KG1 (cell line): ENCODE measurements at places on chromosomes 6 and 20.

GRCh38 chr20:57810511-57811373, 100.9 kb upstream of the PMEPA1 start:
- DNase-seq: no peak

- no peak for DNase-seq
Observed at GRCh38 chr6:166297606-166298005, 10.6 kb downstream of the PRR18 start.

- no peak for DNase-seq
Observed at GRCh38 chr20:62066983-62067433, 1.3 kb upstream of the TAF4 start.

- no peak for DNase-seq
Observed at GRCh38 chr6:33719326-33719987, 8.0 kb upstream of the UQCC2 start.

DNA sequence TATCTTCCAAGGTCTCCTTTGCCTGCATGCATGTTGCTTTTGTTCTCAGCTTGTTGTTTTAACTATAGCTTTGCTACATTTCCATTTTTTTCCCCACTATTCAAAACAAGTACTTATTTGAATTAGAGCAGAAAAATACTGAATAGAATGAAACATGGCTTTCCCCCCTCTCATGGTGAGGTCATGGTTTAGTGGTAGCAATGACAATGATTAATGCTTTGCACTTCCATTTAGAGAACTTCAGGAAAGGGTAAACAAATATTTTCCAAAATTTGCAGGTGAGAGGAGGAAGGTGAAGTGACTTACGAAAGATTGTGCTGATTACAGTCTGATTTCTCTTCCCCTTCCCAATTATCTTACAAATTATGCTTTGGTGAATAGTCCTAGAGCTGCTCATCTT, 47.8 kb upstream of the TRAF3IP2 start:
- DNase-seq: no peak

DNA sequence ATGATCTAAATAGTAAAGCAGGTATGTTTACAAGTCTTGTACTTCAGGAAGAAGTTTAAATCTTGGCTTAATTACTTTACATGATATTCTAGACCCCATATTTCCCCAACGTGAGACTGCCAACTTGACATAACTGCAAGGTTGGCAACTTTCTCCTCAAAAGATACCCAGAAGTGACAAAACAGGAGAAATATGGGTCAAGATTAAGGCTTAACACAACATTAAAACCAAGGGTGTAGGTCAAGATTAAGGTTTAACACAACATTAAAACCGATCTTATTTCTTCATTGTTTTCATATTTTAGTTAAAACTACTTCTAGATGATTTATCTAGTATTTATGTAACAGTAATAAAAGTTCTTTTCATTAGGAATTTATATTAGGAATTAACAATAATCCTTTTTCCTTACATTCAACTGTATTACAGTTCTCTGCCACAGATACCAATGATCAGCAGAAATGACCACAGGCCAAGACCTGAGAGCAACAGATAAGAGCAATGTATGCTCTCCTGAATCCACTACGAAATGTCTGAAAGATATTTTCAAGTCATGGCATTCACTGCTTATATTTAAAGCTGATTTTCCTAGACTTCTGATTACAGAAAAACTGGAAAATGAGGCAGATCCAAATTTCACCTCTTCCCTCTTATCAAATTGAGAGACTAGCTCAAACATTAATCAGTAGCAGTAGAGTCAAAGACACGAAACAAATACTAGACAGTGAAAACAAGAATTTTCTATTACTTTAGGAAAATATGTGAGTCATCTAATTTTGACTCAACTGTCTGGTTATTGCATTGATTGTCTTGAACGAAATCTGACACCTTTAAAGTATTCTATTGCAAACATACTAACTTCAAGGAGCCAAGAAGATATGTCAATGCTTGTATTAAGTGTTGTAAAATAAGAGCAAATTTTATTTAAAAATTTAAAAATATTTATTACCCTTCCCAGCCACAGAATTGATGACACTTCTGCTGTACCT, 72.3 kb downstream of the RNGTT start:
- DNase-seq: no peak

DNA sequence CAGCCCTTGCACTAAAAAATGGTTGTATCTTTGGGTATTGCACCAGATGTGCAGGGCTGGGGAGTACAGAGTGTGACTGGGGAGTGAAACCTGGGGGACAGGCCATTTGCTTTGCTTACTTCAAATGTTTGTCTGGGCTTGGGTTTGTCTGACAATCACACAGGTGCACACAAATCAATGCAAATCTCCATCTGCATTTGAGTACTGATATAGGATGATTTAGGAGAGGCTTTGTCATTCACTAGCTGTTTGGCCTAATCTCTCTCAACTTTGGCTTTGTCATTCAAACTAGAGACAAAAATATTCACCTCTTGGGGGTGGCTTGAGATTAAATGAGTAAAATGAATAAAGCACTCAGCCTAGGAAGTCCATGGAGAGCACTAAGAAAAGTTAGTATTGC, 3.8 kb downstream of the GUCA1A start:
- DNase-seq: no peak

GRCh38 chr20:56826705-56827665, 197.9 kb downstream of the TFAP2C start:
- DNase-seq: no peak

GRCh38 chr20:51385646-51386530, 156.6 kb downstream of the NFATC2 start:
- no peak for DNase-seq

GRCh38 chr20:10611357-10611756, 62.4 kb downstream of the JAG1 start:
- no peak for DNase-seq

DNA sequence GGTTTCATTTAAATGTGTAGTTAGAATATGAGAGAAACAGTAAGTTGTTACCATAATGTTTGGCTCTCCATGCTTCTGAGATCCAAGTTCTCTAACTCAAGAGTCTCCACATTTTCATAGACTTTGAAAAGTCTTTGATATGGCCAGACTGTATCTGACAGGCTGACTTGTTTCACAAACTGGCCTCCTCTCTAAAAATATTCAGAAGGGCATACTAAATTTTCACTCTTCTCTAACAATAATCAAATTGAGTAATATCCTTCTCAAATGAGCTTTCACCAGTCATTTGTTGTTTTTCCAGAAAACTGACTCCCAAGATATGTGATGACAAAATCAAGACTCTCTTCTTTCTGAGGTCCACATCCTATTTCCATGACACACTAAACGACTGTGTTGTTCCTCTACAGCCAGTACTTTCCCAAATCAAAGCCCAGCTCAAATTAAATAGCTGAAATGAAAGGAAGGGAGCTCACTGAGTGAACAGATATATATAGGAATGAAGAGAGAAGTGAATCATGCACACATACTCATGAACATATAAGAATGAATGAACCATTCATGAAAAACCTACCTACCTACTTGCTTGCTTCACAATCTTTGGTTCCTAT, 15.1 kb downstream of the HIVEP2 start:
- no peak for DNase-seq

DNA sequence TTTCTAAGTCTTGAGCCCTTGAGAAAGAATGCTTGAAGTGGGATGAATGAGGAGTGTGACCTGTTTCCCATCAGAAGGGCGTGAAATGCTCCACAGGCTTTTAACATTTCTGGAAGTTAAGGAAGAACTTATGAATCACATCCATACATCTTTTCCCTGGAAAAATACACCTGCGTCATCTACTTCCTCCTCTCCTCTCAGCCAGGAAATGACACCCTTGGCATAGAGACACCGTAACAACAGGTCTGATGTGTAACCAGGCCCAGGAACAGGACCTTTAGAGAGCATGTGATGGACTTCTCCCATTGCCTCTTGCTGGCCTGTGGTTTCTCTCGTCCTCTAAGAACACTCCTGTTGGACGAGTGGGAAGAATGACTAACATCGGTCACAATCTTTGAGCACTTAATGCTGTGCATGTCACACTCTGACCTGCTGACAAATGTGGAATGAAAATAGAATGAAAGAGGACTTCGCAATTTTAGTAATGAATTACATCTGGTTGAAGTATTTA, 28.5 kb upstream of the CITED2 start:
- no peak for DNase-seq

DNA sequence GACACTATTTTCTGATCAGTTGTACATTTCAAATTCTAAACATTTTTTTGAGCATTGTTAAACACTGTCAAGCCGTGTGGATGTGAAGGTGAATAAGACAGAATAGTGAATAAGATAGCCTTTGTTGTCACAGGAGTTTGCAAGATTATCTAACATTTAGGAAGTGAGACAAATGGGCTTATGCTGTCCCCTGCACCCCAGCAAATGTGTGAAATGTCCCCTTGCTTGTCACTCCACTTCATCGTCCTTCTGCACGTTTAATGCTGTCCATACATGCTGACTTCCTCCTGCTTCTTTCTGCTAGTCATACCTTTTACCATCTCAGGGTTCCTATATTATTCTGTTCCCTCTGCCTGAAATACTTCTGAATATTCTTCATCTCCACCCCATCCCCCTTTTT, 62.6 kb downstream of the CBFA2T2 start:
- no peak for DNase-seq

DNA sequence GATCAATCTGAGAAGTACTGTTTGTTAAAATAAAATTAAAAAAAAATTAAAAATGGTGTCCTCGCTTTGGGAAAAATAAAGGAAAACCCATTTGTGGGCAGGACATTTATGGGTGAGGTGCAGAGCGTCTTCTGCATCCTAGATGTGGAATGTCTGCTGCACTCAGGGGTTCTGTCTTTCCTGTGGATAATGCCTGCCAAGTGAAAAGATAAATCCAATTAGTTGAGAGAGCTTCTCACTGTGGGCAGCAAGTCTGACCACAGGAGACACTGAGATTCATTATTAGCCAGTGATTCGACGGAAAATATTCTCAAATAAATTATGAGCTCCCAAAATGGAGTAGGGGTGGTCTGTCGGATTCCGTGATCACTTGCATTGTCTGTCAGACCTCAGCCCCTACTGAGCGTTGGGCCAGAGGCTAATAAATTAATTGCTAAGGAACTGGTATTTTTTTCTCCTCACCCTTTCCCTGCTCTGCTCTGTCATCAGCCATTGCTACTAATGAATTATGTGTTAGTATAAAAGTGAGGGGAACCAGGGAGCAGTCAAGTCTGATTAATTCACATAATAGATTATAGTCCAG, 10.0 kb downstream of the GMPR start:
- DNase-seq: no peak

DNA sequence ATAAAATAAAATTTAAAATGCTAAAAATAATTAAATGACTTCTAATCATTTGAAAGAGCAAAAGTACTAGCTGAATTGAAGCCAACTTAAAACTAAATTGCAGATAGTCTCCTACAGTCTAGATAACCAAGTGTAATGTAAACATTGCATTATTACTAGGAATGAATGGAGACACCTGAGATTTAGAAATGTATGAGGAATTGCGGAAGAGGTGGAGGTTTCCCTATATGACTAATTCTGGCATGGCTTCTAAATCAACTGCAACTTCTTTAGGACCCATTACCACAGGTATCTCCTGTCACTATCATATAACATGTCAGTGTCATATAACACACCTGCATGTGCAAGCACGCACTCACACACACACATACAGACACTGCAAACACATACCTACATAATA, 13.2 kb upstream of the GPR6 start:
- no peak for DNase-seq

GRCh38 chr6:133301835-133302234, 60.7 kb downstream of the EYA4 start:
- no peak for DNase-seq

- DNase-seq: no peak
Observed at GRCh38 chr20:18742841-18743240, 70.7 kb upstream of the SCP2D1 start.

DNA sequence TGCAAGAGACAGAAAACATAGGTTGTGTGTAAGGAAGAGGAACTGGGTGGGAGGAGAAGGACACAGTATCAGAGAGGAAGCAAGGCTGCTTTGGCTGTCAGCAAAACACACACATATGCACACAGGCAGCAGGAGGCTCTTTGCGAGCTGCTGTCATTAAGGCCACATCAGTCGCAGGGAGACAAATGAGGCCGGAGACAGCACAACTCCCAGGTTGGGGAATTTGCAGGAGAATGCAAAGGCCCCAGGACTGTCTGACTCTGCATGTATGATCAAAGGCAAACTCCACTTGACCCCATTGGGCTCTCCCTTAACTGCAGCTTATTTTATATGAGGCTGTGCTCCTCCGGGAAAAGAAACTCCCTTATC, 35.3 kb downstream of the METTL24 start:
- DNase-seq: peak; percentile 47

DNA sequence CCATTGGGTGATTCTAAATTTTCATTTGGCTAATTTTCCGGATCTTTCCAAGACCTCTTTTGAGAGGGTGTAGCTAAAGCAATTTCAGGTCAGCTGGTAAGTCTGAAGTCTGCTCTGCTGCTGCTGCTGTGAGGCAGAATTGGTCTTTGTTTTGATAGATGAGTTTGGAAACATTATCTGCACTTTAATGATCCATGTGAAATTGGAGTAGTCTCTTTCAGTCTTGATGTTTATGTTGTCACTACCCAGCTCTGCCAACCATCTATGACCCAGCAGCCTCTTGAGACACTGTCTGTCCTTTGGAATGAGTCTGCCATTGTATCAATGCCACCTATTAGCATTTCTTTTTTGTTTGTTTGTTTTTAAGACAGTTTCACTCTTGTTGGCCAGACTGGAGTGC, 44.1 kb downstream of the TXNDC5 start:
- no peak for DNase-seq

DNA sequence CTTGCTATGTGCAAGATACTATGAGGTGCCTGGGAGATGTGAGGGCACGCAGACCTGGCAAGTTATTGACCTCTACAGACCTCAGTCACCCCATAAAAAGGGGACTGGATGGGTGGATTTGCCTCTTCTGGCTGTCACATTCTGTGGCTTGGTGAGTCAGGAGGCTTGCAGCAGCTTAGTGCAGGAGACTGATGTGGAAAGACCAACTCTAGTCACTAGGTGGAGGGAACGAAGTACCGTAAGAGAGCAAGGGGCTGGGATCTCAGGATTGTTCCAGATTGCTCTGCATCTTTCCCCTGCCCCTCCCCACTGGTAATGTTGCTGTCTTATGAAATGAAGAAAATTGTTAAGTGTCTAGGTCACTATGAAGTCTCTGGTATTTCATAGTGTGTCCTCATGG, 3.3 kb downstream of the MAPRE1 start:
- DNase-seq: no peak

GRCh38 chr6:109655761-109656262, 35.2 kb downstream of the AK9 start:
- DNase-seq: no peak

- no peak for DNase-seq
Observed at GRCh38 chr6:111837641-111838500, 35.4 kb downstream of the FYN start.

- DNase-seq: no peak
Observed at GRCh38 chr6:157539900-157540752, 159.1 kb downstream of the ZDHHC14 start.
